HS-5 (cell line): ENCODE measurements at places on chromosomes 13 and 19.

GRCh38 chr19:11323601-11324078, 15.8 kb downstream of the RAB3D start:
- no peak for DNase-seq

DNA sequence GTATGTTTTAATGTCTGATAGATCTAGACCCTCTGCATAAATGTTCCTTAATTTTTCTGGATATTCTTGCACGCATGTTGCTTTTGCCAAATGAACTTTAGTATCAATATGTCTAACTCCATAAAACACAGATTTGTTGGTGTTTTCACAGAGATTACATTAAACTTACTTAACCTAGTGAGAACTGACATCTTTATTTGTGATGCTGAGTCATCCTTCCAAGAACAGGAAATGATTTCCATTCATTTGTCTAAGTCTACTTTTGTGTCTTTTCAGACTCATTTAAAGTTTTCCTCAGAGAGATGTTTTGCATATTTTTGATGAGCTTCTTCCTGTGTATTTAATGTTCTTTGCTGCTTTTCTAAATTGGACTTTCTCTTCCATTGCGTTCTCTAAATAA, 184.0 kb downstream of the SLC7A1 start:
- no peak for DNase-seq

GRCh38 chr19:49847731-49848696, 2.9 kb upstream of the PTOV1 start:
- DNase-seq = peak; percentile 75

DNA sequence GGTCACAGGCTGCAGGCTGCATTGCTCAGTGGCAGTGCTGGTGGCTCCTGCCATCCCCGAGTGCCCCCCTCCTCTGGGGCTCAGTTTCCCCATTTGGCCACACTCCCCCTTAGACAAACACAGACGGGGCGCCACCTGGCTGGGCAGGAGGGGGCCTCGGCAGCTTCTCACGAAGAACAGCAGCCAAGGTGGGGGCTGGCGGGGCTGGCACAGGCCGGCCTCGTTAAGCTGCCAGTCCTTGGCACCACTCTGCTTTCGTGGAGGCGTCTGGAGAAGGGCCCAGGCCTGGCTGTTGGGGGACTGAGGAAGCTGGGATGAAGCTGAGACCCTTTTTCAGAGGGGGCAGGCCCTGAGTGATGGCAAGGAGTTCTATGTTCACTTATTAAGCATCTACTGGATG, 3.7 kb upstream of the ZNRF4 start:
- DNase-seq = no peak

DNA sequence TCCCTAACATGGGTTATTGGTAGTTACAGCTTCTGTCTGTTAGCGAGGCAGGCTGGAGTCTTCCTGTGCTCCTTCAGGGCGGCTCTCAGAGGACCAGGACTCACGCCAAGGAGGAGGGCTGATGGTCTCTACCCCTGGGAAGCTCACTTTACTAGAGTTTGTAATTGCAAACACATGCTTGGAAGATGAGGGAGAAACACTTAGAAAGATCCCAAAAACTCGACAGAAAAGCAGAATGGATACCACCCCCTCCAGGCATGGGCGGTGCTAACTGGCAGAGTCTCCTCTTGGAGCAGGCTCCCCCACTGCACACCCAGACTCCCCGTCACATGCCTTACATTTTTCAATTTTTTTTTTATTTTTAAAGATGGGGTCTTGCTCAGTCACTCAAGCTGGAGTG, 62.0 kb downstream of the PARP4 start:
- DNase-seq = no peak

- DNase-seq = peak; percentile 5
Measured at GRCh38 chr19:51660975-51661600, 14.5 kb upstream of the SIGLEC14 start.

DNA sequence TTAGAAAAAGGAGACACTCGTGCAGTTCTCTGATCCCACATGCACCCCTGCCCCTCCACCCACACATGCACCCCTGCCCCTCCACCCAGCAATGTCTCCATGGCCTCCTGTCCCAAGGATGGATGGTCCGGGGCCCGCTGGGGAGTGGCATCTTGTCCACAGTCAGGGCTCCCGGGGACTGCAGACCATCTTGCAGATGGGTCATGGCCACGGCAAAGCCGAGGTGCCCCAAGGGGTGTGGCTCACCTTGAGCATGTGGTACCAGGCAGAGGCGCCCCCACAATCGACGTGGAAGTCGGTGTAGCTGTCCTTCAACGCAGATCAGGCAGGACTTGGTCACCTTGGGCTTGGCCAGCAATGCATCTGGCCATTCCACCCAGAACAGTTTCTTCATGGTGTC, 216.7 kb downstream of the TUBA3C start:
- DNase-seq = no peak

DNA sequence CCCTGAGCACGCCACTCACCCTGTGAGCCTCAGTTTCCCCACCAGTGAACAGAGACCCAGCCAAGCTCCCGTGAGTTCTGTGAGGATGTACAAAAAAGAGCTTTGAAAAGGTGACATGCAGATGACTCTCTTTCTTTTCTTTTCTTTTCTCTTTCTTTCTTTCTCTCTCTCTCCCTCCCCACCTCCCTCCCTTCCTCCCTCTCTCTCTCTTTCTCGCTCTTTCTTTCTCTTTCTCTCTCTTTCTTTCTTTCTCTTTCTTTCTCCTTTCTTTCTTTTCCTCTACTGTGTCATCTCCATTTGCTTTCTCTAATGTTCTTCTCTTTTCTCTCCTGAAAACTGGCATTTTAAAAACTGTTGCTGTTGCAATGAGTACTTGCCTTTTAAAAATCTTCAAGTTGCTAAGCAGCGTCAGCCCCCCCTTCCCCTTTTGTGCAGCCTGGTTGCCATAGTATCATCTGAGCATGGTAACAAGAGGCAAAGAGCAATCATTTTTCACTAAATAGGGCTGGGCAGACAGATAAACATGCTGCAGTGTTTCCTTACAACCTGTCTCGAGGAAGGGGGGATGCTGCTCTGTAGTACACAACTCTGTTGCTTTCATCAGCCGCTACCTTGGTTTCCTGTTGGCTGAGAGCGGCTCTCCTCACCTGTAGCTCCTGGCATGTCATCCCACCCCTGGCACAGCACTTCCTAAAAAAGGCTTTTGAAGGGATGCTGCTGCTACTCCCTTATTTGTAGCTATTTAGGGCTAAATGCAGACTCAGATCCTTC, 108.7 kb upstream of the MBNL2 start:
- DNase-seq = no peak

DNA sequence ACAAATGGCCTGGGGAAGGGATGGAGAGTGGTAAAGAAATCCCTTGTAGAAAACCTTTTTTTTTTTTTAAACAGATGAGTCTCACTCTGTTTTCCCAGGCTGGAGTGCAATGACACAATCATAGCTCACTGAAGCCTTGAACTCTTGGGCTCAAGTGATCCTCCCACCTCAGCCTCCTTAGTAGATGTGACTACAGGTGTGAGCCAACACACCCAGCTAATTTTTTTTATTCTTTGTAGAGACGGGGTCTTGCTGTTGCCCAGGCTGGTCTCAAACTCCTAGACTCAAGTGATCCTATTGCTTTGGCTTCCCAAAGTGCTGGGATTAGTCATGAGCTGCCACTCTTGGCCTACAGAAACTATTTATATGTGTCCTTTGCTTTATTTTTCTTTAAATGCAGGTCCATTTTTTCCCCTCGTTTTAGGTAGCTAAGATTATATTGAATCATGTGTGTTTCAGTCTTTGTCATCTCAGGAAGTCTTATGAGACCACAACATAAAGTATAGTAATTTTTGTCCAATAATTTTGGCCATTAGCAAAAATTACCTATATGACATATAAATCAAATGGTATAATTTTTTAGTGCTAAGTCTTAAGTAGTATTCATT, 10.5 kb downstream of the LPAR6 start:
- no peak for DNase-seq

DNA sequence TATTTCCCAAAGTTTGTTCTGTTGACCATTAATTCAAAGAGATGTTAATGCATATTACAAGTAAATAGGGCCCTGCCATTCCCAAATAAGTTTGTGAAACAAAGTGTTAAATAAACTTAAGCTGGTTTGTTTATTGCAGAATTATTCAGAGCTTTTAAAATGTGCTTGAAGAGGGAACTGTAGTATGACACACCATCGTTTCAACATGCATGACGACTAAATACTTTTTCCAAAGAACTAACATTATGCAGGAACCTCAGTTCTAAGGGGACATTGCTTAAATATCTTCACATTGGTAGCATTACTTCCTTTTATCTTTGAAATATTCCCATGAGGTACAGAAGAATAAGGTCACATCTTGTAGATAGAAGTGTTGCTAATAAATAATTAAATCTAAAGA, 14.6 kb downstream of the LHFPL6 start:
- DNase-seq = no peak

- DNase-seq = no peak
Measured at GRCh38 chr19:33805313-33805712, 8.6 kb downstream of the KCTD15 start.

DNA sequence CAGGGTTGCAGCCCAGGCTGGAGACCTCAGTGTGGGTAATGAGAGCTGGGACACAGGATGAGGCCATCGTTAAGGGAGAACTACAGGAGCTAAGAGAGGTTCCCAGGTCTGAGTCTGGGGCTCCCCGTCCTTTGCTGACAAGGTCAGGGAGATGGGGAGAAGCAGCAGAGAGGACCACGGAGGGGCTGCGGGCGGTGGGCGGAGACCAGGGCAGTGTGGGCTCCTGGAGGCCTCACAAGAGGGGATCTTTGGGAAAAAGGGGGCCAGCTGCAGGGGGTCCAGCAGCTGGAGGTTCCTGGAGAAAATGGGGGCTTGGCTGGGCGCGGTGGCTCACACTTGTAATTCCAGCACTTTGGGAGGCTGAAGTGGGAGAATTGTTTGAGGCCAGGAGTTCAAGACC, 16.0 kb downstream of the RFX1 start:
- DNase-seq = no peak

GRCh38 chr13:24232474-24232873, 72.0 kb downstream of the SPATA13 start:
- no peak for DNase-seq

DNA sequence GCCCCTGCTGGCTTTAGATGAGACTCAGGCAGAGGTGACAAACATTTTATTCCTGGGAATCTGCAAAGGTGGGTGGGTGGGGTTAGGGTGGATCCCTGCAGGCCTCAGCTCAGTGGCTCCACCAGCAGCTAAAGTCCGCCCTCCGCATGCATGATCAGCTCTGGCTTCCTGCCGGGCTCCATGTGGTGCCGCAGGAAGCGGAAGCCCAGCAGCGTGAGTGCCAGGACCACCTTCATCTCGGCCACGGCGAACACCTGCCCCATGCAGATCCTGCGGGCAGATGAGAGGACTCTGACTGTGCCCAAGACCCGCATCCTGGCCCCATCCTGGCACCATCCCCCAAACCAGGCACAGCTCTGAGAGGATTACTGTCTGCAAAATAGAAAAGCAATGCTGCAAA, 26.3 kb downstream of the CYP4F2 start:
- DNase-seq = no peak

DNA sequence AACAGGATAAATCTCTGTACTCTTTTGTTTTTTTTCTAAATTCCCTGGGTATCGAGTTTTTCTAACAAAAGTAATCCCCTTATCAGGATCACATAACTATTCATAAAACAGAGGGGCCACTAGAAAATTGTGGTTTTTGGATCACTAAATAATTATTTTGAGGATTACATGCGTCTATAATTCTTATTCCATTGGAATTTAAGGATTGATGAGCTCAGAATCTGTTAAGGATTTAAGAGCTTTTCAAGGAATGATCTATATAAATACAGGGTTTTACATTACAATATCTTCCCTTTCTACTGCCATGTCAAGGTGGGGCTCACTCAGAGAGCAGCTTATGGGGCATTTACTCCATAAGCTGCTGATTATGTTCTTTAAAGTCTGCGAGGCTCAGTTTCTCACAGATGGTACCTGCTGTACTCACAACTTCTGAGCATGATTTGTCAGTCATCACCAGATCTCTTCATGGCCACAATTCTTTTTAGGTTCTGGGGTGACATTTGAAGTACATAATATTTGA, 449.8 kb downstream of the PCDH17 start:
- no peak for DNase-seq

GRCh38 chr19:11673608-11674041, 65.1 kb downstream of the ZNF823 start:
- no peak for DNase-seq

GRCh38 chr19:45815481-45816216, 541 bp upstream of the RSPH6A start:
- DNase-seq = no peak

DNA sequence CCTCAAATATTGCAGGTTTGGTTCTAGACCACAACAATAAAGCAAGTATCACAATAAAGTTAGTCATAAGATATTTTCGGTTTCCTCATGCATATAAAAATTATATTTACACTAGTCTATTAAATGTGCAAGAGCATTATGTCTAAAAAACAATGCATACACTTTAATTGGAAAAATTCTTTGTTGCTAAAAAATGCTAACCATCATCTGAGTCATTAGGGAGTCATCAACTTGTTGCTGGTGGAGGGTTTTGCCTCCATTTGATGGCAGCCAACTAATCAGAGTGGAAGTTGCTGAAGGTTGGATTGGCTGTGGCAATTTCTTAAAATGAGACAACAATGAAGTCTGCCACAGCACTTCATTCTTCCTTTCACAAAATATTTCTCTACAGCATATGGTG, 422.3 kb upstream of the GPC6 start:
- peak; percentile 22 for DNase-seq

DNA sequence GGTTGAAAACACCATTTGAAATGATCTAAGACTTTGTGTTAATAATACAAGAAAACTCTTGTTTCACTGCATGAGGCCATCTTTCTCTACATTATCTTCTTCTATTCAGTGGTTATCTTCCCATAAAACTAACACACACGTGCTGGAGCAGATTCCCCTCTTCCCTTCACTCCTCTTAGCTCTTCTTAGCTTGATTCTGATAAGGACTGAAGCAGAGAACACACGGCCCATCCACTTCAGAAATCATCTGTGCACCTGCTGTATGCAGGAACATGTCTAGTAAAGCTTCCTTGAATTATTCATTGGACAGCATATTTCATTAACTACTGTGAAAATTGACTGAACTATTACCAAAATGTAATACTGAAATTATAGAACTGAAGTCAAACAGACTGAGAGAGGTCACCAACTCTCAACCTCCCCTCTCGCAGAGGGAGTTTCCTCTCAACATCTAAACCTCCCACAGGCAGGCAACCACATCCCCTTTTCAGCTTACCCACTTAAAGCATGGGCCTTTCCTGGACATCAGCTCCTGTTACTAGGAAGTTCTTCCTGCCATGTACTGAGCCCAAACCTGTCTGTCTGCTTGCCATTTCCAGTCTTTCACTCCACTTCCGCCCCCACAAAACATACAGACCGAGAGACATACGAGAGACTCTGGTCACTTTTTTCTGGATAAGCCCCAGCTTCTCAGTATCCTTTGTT, 113.9 kb downstream of the CRYL1 start:
- DNase-seq = no peak

- no peak for DNase-seq
Measured at GRCh38 chr19:16367261-16367683, 42.6 kb downstream of the KLF2 start.

- DNase-seq = no peak
Measured at GRCh38 chr19:3966051-3967017, 4.6 kb downstream of the DAPK3 start.

DNA sequence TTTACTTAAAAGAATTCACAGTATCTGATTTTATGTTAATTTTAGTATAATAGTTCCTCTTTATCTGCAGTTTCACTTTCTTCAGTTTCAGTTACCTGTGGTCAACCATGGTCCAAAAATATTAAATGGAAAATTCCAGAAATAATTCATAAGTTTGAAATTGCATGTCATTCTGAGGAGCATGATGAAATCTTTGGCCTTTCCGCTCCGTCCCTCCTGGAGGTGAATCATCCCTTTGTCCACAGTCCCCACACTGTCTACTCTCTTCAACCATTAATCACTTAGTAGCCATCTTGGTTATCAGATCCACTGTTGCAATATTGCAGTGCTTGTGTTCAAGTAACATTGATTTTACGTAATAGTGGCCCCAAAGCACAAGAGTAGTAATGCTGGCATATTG, 26.9 kb downstream of the SLITRK6 start:
- DNase-seq = no peak
